GM12878 (cell line): ENCODE measurements at places on chromosomes 6 and 20. TPM values are rescaled to one million over a fixed set of nuclear protein-coding genes. Genes with fewer than 3 reads are reported as not detected.

DNA sequence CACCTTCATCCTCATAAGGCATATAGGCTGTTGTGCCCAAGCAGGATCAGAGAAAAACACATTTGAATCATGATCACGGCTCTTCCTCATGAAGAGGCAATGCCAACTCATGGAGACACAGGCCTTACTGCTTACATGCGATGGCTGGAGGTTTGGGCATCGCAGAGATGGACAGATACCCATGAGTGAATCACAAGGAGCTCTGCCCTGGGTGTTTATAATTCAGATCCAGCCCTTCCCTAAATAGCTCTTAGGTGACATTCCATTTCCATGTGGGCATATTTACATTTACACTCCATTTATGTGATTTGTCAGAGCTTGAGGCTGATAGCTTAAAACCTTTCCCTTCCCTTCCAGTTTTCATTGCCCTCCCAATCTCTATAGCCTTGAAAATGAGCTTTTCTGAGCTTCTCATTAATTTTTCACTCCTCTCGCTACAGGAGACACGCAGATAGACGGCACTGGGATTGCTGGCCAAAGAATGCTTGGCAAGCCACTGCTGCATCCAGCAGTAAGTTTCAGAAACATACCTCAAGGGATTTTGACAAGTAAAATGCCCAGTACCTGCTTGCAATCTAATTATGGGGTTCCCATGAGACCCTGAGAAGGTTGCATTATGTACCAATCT, 249.1 kb downstream of the TBC1D7 start:
- no peaks in the 10 kb centered on the region for H3K4me1 ChIP-seq
- H3K36me3 ChIP-seq, result no peaks in the 10 kb centered on the region
- no peak for DNase-seq
- H3K27ac ChIP-seq, result no peak overlapping the region

DNA sequence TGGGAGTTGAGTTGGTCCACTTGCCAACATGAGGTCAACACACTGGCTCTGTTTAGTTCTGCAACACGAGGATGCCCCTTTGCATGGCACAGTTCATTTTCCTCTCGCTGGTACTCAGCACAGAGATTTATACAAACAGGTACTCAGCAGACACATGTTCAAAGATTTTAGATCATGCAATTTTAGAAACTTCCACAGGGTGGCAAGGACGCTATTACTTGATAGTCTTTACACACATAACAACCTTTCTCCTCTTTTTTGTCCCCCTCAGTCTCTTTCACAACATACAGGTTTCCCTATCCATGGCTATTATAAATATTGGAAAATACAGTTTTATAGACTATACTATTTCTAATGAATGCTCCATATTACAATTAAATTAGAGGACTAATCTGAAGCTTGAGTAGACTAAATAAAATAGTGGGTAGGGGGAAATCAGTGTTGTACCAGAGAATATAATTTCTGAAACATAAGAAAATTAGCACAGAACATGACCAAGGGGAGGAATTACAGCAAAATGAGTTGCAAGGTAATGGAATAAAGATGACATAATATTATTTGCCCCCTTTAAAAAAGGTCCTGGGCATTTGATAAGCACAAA, 331.8 kb upstream of the BTBD3 start:
- no peak overlapping the region for H3K27ac ChIP-seq
- no peak overlapping the region for H3K4me3 ChIP-seq
- no peak for DNase-seq
- H3K27me3 ChIP-seq, result no peaks in the 10 kb centered on the region
- no peaks in the 10 kb centered on the region for H3K4me1 ChIP-seq

- DNase-seq, result no peak
- no peaks in the 10 kb centered on the region for H3K27me3 ChIP-seq
- H3K4me3 ChIP-seq, result no peak overlapping the region
- no peaks in the 10 kb centered on the region for H3K36me3 ChIP-seq
Observed at GRCh38 chr6:19660123-19660910, 176.9 kb upstream of the ID4 start.

DNA sequence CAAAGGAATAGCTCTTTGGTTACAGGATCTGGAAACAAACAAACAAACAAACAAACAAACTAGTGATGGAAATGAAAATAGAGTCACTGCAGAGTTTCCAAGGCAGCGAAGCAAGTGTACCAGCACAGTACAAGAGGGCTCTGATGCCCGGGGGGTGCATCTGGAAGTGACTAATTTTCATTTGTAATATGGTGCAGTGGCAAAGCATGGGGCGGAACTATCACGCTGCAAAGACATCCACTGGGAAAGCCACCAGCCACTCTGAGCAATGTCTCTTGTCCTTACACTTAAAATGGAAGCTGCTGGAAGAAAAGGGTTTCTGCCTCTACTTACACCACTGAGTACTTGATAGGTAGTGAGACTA, 44.4 kb upstream of the NEDD9 start:
- H3K4me3 ChIP-seq, result no peak overlapping the region
- peaks cover 46% of the 10 kb centered on the region for H3K4me1 ChIP-seq
- peaks cover 19% of the 10 kb centered on the region for H3K36me3 ChIP-seq
- H3K27me3 ChIP-seq, result no peaks in the 10 kb centered on the region
- DNase-seq, result no peak
- H3K27ac ChIP-seq, result peak overlapping the region; percentile 95

DNA sequence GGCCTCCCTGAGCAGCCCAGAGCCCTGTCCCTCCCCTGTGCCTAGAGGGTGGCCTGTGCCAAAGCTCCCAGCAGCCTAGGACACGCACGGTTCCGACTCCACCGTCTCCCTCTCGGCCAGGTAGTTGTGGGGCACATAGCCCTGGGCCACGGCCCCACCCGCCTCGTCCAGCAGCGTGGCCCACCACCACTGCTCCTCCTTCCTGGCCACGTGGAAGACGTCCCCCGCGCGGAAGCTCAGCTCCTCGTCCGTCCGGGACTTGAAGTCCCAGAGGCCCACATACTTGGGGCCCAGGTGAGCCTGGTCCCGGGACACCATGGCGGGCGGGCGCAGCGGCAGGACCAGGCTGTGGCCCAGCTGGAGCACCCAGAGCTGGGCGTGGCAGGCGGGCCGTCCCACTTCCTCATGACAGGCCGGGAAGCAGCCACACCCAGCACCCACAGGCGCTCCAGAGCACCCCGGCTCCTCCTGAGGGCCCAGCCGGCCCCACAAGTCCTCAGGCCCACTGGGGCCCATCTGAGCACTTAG, at the start of gene PTK6:
Gene PTK6, minus strand, starts transcription at position 380 of the 528 bp plus-strand sequence. Its CDS starts 62 bp downstream, at position 318.
- peaks cover 14% of the 10 kb centered on the region for H3K4me1 ChIP-seq
- H3K36me3 ChIP-seq, result no peaks in the 10 kb centered on the region
- DNase-seq, result no peak
- H3K4me3 ChIP-seq, result peak within 1 kb of the TSS; percentile 63
- no peaks in the 10 kb centered on the region for H3K27me3 ChIP-seq

GRCh38 chr6:148112851-148113319, 229.8 kb upstream of the SASH1 start:
- H3K27me3 ChIP-seq, result no peaks in the 10 kb centered on the region
- no peak overlapping the region for H3K27ac ChIP-seq
- H3K4me3 ChIP-seq, result no peak overlapping the region
- H3K4me1 ChIP-seq, result no peaks in the 10 kb centered on the region
- H3K36me3 ChIP-seq, result no peaks in the 10 kb centered on the region

DNA sequence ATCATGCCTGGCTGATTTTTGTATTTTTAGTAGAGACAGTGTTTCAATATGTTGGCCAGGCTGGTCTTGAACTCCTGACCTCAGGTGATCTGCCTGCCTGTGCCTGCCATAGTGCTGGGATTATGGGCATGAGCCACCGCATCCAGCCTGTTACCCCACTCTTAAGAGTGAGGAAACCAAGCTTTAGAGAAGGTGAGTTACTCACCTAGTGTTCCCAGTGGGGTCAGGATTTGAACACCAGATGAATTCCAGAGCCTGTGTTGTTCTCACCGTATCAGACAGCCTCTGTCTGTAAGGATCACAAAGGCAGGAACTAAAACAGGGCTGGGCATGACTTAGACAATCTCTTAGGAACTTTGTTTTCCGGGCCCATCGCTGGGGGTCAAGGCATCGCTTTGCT, 9.4 kb upstream of the FANCE start:
- no peaks in the 10 kb centered on the region for H3K36me3 ChIP-seq
- no peaks in the 10 kb centered on the region for H3K4me1 ChIP-seq
- no peaks in the 10 kb centered on the region for H3K27me3 ChIP-seq

Gene FOXS1
- total RNA-seq, result not detected in 2 replicates

- H3K4me1 ChIP-seq, result no peaks in the 10 kb centered on the region
- no peaks in the 10 kb centered on the region for H3K36me3 ChIP-seq
- no peak overlapping the region for H3K4me3 ChIP-seq
Observed at GRCh38 chr20:61387954-61388348, 135.9 kb downstream of the CDH4 start.

Gene SLX4IP
- total RNA-seq, result 5.9 and 6.4 TPM in 2 replicates

DNA sequence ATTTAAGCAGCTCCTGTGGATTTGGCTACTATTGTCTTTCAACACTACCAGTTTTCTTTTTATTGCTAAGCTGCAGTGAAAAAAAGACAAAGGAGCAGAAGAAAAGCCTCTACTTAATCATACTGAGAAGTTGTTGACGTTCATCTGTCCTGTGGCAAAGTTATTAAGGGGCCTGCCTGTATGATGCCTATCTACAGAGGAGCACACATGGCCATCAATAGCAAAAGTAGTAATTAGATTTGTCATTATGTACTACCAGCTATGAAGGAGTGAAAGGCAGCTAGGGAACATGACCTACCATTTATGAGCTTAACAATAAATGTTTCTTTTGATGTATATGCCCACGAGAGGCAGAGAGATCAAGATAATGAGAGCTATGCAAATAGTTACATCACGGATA, 620.9 kb downstream of the PHF3 start:
- DNase-seq, result no peak
- no peak overlapping the region for H3K4me3 ChIP-seq
- no peaks in the 10 kb centered on the region for H3K4me1 ChIP-seq
- no peaks in the 10 kb centered on the region for H3K27me3 ChIP-seq
- H3K36me3 ChIP-seq, result no peaks in the 10 kb centered on the region
- H3K27ac ChIP-seq, result no peak overlapping the region
